Activated T-cell treated with anti-CD3 and anti-CD28 coated beads for 1 hour (primary cell): ENCODE measurements at places on chromosomes 4 and X.
A peak's percentile ranks its signal among the peaks of the same experiment; 100 is the strongest.

GRCh38 chr4:176611951-176612350, 180.8 kb downstream of the VEGFC start:
- DNase-seq, result no peak

GRCh38 chr4:26484032-26484515, 6.2 kb downstream of the CCKAR start:
- no peak for DNase-seq

GRCh38 chrX:13420545-13421183, 100.8 kb upstream of the ATXN3L start:
- DNase-seq, result no peak

- DNase-seq, result no peak
Observed at GRCh38 chrX:13033193-13033592, 11.2 kb downstream of the FAM9C start.

DNA sequence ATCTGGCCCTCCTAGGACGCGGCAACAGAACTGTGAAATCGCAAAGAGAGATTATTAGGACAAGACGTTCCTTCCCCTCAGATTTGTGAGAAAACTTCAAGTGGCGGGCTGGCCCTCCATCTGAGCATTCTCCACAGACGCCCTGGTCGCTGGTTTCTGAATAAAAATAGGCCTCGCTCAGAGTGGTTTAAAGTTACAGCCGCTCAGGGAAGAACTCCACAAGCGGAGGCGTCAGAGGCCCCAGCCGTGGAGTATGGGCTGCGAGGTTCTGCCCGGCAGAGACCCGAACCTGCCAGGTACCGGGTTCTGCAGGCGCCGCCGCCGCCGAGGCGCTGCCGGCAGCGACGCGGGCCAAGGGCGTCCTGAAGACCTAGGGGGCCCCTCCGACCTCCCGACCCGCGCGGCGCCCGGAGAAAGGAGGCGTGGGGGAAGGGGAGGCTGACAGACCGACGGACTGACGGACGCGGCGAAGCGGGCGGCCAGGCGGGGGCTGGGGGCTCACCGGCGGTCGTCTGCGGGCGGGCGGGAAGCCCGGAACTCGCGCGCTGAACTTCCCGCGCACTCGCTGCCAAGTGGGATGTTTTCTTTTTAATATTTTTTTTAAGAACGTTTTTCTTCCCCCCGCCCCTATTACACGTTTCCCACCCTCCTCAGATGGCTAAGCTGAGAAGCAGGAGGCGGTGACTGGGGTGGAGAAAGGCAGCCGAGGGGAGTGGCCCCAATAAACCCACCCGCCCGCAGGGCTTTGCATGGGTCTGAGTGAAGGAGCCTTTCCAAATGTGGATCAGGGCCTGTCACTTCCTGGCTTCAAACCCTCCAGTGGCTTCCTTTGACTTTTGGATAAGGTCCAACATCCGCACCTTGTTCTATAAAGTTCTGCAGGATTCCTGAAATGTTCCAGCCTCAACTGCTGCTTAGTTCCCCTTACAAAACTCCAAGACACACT, at the start of gene PABPC4L:
PABPC4L (minus strand) TSS at position 574 of the 946 bp plus-strand sequence. CDS start 770 bp downstream, outside the sequence.
- DNase-seq, result no peak

DNA sequence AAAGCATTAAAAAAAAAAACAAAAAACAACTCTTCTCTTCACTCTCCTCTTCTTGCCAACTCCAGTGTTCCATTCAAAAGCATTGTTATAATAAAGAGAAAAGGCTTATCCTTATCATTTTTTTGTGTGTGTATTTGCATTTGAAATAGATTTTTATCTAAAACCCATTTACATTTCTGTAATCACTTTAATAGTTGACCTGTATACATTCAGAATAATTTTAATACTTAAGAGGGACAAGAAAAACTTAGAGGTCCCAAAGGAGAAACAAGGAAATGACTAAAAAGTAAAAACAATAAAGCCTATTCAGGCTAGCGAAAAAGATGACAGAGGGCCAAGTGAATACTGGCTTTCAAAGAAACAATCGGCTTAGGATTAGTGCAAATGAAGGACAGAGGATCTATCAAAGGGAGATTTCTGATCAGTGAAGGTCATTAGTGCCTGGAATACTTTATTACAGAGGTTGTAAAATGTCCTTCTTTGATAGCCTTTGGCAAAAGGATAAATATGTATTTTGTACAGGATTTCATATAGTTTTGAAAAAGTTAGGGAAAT, 808.3 kb downstream of the RPA4 start:
- no peak for DNase-seq

- peak; percentile 11 for DNase-seq
Observed at GRCh38 chr4:72302981-72303704, 265.9 kb downstream of the ADAMTS3 start.

DNA sequence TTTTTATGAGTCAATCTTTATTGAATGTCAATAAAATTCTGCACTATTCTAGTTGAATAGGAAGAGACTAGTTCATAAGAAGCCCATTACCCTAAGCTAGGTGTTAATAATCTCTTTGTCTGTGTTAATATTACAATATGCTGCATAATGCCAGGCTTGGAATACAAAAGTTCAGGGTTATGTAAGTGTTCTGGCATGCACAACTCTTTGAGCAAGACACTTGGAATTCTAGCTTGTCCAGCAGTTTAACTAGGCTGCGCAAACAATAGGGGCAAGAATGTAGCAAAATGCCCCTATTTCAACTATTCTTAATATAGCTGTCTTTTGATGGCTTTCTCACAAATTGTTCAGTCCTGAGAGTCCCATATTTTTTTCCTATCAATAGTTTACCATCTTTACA, 31.3 kb upstream of the ETNPPL start:
- DNase-seq, result no peak

GRCh38 chr4:93532234-93532633, 296.3 kb upstream of the ATOH1 start:
- DNase-seq, result no peak

DNA sequence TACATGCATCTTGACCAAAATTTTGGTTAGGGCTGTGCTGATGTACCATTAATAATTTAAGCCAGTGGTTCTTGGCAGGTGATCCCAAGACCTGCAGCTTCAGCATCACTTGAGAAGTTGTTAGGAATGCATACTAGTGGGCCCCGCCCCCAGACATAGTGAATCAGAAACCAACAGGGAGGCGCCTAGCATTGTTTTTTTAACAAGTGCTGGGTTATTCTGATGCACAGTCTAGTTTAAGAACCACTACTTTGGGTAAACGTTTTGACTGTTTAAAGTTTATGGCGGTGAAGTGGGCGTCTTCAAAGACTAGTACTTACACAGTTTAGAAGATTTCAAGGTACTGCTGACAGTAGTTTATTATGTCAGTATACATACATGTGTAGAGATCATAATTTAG, 23.6 kb downstream of the FAM199X start:
- no peak for DNase-seq

- no peak for DNase-seq
Observed at GRCh38 chr4:174119830-174120229, 163.6 kb downstream of the FBXO8 start.

GRCh38 chr4:153318696-153319320, 25.7 kb upstream of the MND1 start:
- DNase-seq, result no peak

DNA sequence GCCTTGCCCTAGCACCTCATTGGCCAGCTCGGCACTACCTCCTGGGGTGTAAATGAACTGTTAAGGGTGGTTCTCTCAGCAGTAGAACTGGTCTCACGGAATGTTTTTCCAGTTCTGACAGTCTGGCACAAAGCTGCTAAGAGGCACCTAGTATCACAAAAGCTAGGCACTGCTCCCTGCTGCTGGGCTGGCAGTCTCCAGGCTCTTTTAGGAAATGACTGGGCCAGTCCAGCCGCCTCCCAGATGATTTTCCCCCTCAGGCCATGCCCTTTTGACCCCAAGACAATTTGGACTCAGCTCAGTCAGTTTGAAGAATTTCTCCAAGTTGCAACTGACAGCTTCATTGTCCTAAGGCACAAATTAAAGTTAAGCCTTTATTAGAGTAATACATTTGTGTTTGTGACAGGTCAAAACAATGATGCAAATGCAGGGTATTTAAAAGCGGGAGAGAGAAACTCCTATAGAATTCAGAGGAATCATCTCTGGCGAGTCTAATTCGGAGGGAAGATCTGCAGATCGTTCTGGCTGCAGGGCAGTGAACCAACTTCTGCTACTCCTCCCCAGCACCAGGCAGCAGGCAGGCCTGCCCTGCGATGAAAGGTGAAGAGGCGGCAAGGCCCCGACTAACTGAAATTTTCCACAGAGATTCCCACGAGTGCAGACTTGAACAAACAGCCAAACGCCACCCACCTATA, 7.9 kb downstream of the FRMD7 start:
- DNase-seq, result no peak

GRCh38 chr4:5588046-5588445, 120.3 kb downstream of the EVC2 start:
- DNase-seq, result no peak

- DNase-seq, result peak; percentile 13
Observed at GRCh38 chr4:98662626-98663225, 4.3 kb upstream of the TSPAN5 start.

- no peak for DNase-seq
Observed at GRCh38 chr4:74874753-74875367, 58.1 kb upstream of the PARM1 start.

DNA sequence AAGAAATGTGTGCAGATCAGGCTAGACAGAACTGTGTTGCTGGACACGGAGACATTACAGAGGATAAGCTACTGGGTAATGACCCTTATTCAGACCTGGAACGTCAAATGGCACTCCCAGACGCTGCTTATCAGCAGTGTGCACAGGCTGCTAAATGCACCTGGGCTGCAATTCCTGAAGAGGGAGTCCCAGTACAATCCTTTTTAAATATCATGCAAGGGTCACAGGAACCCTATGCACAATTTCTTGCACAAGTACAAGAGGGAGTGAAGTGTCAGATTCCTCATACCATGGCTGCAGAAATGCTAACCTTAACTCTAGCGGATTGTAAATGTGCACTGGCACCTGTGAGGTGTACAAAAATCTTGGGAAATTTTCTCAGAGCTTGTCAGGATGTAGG, 16.9 kb downstream of the SPIN2B start:
- DNase-seq, result no peak

DNA sequence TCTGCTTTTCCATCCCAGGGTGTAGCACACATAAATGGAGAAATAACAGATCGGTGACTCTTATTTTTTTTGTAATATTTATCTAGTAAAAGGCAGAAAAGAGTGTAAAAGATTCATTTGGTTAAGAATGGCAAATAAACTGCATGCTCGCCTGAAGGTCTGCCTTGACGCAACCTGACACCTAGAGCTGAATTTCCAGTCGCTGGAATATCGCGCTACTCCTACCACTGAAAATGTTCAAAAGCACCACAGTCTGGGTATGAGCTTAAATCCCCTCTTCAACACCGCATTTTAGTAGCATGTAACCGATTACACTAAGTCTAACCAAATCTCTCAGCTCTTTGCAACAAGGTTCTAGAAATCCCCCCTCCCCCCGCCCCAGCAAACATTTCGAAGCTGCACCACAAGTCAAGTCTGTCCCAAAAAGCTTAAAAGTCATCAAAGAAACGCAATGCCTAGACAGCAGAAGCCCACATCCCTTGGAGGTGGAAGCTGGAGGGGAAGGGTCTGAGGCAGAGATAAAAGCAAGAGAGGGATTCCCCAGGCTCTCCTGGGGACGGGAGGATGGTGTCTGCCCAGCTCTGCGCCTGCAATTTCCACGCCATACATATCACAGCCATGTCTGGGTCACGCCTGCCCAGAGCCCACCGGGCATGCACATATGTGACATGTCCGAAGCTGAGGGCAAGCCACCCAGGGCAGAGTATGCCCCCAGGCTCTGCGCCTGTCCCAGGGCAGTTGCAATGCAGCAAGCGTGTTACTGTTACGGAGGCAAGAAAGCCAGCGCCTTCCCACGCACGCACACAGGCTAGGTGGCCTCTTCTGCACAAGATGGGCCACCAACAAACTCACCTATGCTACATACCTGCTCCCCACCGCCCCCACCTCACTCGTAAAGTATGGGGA, 1.4 kb downstream of the FGF13 start:
- DNase-seq, result no peak
